ENCODE measurements at places on chromosomes 2 and 18.

DNA sequence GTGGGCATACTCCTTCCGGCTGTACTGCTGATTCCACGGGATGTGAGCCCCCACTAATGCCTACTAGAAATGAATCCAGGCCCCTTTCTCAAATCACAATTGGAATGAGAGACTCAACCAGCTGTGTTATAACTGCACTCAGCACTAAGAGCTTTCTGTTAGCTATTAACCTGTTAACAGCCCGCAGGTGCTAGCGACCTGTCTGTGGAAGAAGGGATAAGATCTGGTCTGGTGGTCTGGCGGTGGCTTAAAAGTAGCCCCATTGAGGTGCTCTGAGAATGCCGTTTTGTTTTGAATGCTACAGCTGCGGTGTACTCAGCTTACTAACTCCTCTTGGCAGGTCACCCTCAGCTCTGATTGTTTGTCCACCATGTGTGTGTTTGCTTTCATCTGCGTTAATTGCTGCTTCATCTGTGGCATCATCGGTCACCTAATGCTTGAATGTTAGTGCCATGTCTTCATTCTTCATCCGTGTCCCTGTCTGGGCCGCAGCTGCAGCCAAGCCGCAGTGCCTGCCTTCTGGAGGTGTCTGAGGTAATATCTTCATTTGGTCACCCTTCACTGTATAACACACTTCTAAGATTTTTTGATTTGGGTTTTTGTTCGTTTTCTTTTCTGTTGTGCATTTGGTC, 16.3 kb downstream of the RAB12 start:
- no peak for DNase-seq

DNA sequence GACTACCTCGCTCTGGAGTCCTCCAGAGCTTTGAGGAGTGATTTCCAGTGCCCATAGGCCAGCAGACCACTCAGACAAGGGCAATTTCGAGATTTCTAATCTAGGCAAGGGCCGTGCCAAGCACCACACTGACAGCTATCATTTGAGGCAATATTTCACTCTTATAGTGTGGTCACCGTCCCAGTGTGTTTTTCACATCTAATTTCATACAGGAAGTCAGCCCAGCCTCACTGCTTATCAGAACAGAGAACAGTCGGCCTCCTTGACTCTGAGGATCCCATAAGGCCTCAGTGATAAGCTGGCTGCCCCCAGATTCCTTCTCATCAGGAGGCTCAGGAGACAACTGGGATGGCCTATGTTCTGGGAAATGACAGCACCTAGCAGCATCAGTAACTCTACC, 581 bp downstream of the CAPN14 start:
- DNase-seq, result no peak

GRCh38 chr2:61575447-61575859, 37.3 kb upstream of the XPO1 start:
- no peak for DNase-seq

DNA sequence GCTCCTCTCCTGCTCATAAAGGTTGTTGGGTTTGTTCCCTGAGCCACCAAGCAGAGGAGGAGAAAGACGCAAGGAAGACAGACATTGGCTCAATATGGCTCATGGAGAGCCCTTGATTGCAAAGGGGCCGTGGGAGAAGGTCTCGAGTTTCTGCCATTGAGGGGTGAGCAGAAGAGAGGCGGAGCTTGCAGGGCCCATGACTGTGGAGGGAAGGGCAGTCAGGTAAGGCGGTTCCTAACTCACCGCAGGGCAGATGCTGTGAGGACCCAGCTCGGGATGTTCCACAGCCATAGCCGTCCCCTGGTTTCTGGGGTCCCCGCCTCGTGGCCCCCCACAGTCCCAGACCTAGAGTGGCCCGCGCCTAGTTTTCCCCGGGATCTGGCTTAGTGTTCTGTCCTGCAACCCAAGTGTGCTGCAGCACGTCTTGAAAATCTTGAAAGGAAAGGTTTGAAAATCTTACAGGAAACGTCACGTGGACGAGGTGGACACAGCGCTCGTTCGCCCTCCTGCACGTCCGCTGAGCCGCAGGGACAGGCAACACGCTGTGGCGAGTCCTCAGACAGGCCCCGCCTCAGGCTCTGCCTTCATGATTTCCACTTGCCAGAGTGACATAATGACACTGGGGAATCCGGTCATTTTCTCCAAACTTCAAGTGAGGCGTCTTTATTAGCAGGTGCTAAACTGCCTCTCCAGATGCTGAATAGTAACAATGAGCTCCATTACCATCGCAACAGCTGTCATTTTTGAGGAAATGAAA, 105.5 kb upstream of the HDAC4 start:
- DNase-seq, result no peak

DNA sequence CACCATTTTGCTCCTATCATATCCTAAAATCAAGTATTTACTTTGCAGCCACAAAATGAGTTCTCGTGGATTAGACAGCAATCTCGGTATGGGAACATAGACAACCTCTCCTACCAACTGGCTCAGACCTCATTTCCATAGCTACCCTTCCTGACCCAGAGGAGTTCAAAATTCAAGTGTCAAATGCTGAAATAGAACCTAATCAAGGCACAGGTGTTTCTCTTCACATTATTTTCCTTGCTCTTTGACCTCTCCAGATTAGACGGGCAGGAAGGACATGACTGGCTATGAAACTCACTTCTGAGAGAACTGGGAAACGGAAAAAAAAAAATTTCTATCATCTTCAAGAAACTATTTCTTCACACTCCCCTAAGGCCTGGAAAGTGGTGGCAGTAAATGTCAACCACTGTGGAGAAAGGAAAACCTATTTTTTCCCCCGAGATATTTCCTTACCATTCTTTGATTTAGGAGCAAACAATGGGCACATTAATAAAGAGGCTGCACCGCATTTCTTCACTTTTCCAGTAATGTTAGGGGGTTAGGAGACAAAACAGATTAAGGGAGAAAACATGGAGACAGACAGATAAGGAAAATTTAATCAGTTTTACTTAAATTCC, 63.6 kb upstream of the DTNB start:
- DNase-seq, result no peak

GRCh38 chr2:120935339-120936313, 200.0 kb downstream of the GLI2 start:
- DNase-seq, result no peak

DNA sequence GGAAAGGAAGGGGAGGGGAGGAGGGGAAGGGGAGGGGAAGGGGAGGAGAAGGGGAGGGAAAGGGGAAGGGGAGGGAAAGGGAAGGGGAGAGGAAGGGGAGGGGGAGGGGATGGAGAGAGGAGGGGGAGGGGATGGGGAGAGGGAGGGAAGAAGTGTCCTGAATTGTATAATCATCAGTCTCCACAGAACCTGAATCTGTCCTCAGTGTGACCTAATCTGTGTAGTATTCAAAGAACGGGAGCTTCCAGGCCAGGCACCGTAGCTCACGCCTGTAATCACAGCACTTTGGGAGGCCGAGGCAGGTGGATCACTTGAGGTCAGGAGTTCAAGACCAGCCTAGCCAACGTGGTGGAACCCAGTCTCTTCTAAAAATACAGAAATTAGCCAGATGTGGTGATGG, 41.1 kb upstream of the CCDC150 start:
- DNase-seq, result no peak

DNA sequence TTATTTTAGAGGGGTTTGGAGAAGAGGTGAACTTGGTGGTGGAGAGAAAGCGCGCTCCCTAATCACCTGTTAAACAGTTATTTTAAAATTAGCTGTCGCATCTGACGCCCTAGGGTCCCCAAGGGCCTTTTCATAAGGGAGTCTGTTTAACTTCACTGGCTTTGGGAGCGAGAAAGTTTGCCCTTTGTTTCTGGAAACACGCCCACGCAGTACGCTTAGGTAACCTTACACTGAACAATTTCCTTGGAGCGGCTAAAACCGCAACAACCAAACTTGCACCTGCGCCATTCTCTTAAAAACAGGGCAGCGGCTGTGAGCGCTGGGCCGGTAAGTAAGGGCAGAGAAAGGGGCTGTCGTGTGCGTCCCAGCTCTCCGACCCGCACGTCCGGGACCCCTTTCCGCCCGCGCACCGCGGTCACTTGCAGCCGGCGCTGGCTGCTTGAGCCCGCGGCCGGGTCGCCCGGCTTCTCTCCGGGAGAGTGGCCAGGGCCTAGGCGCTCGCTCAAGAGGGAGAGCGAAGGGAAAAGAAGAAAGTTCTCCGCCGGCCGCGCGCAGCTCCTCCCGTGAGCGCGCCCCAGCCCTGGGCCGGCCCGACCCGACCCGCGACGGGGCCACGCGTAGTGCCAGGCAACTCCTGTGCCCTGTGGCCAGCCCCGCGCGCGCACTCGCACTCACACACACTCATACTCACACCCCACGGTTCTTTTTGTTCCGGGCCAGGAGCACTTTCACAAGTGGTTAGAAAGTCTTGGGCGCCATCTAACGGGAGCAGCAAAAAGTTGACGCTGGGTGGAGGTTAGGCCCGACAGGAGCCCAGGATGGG, 19.2 kb downstream of the POU3F3 start:
- DNase-seq, result no peak

DNA sequence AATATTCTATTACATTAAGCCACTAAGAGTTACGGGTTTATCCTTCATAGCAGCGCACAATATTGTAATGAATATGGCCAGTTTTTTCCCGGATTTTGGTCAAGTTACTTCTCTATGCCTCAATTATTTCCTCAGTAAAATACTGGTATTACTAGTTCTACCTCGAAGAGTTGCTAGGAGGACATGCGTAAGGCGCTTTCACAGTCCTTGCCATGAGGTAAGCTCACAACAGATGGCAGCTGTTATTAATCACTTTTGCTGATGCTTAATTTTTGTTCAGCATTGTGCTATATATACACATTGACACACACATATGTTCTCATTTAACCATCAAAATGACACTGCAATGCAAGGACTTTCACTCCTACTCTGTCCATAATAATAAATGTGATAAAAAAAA, 101.5 kb downstream of the SCG2 start:
- DNase-seq, result no peak

DNA sequence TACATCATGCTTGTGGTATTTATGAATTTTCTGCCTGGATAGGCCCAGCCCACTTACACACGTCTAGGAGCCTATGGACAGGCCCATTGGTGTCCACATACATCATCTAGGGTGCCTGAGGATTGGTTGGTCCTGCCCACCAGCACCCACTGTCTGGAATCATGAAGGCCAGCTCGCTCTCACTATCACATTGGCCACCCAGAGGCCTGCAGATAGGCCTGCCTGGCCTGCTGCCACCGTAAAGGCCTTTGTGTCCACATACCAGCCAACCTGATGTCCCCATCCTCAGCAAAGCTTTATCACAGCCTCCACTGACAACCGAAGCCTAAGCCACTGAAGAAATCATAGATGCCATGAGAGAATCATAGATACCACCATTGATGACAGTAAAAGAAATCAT, 40.2 kb downstream of the METTL21A start:
- DNase-seq, result no peak

DNA sequence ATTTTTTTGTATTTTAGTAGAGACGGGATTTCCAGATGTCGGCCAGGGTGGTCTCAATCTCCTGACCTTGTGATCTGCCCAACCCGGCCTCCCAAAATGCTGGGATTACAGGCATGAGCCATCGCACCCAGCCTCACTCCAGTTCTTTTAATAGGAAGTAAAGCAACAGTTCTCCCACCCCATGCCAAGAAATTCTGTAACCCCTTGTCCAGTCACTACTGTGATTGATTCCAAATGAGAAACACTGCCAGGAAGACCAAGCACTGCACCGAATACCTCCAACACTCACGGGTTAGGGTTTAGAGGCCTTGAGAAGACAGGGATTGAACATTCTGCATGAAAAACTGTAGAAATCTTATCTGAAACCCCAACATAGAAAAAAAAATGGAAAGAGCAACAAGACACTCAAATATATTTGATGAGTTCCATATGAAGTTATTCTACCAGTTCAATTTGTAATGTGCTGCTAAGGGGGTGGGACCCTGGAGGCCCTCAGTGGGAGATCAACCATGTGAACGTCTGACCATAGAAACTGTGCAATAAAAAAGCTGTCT, 48.2 kb upstream of the BIN1 start:
- DNase-seq, result no peak

GRCh38 chr2:36951574-36951973, 14.8 kb downstream of the STRN start:
- no peak for DNase-seq

DNA sequence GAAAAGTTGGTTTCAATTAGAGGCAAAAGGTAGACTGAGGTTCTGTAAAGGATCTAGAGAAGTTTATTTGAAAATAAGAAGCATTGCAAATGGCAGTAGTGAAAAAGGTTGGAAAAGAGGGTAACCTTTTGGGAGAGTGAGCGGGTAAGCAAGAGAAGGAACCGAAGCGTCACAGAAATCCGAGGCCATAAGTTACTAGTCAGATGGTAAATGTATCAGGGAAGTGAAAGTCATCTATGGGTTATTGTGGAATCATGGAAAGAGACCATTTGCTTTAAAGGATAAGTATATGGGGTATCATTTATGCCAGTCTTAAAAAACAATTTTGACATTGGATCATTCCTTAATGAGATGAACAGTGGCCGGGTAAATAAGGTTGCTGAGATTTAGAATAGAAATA, 30.5 kb downstream of the EML4 start:
- DNase-seq, result no peak

DNA sequence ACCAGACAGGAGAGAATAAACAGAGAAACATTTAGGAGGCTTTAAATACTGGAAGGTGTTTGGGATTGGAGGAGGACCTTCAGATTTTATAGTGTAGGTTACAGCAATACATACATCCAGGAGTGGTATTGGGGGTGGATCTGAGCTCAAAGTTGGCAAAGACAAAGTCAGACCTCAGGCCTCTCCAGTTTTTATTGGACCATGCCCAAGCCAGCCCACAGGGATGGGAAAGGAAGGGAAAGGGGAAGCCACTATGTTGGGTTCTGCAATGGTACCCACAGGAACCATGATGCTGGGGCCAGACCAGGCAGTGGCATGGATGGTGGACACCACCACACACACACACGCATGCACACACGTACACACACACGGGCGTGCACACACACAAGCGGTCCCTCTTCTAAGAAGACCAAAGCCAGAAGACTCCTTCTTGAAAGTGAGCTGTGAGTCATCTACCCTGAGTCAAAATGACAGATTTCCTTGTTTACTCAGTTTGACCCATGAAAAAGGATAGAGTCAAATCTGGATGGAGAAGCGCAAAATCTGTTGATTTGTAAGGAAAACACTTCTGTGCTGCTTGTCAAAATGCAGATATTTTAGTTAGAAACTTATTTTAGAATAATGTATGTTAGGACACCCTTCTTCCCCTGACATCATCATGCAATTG, 87.9 kb downstream of the TRABD2A start:
- DNase-seq, result no peak

- no peak for DNase-seq
Observed at GRCh38 chr2:131567891-131568290, 40.2 kb downstream of the CCDC74A start.

DNA sequence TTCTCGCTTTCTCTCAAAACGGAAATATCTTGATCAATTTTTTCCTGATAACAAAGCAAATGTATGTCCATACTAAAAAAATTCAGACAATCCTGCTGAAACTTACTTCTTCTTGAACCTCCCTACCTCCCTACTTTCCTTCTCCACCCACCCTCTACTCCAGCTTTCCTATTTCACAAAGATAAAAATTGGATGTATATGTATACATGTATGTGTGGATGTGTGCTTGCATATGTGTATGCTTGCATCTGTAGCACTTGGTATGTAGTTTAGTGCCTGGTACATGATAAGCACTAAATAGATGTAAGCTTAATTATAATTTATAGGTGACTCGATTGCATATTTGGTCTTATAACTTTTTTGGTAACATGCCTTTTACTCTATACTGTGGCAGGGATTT, 167.5 kb upstream of the ITGA4 start:
- no peak for DNase-seq
